ENCODE measurements at places on chromosomes 1 and 21. TPM values are rescaled to one million over a fixed set of nuclear protein-coding genes. Genes with fewer than 3 reads are reported as not detected.

PRKCZ gene
- total RNA-seq: 17.9 TPM

FMOD gene
- 80.3 TPM for total RNA-seq

UBE4B gene
- total RNA-seq: 51.1 TPM

CAPN2 gene
- 208 TPM for total RNA-seq

SAMSN1 gene
- 6.4 TPM for total RNA-seq

PTPRU gene
- total RNA-seq: 37.3 TPM

ITGB2 gene
- 35.1 TPM for total RNA-seq

MAEL gene
- not detected for total RNA-seq

DNA sequence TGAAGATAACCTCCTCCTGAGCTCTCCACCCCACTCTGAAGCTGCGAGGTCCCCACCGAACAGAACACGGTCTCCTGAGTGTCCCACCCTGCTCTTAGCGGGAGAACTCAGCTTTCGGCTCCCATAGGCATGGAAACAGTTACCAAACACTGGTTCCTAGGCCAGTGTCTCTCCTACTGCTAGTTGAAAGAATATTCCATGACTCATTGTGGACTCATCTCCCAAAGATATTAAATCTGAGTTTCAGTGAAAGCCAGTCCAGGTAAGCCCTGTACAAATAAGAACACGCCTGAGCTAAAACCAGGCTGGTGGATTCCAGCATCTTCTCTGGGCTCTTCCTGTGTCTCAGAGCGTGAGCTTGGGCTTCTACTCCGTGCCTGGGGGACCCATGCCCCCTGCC, 107.5 kb upstream of the CLDN14 start:
- DNase-seq: no peak
- peaks cover 9% of the 10 kb centered on the region for H3K4me1 ChIP-seq
- H3K27ac ChIP-seq: no peak overlapping the region
- no peaks in the 10 kb centered on the region for H3K36me3 ChIP-seq

DNA sequence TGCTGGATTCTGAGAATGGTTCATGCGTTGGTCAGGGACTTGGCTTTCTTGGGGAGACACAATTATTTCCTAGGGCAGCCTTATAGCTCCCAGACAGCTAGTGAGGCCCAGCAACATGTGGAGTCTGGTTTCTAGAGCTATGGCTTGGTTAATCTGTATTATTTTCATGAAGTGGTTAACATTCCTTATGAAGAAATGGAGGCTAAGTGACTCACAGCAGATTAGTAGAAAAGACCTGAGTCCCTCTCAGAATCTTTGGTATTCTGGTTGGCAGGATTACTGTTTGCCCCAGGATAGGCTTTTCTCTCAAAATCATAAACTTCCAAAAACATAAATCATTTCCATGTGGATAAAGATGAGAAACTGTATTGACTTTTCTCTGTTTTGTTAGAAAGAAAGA, 42.3 kb downstream of the DUSP10 start:
- peaks cover 4% of the 10 kb centered on the region for H3K4me1 ChIP-seq
- H3K27me3 ChIP-seq: no peaks in the 10 kb centered on the region
- H3K4me3 ChIP-seq: no peak overlapping the region
- no peaks in the 10 kb centered on the region for H3K36me3 ChIP-seq
- no peak overlapping the region for H3K27ac ChIP-seq

DNA sequence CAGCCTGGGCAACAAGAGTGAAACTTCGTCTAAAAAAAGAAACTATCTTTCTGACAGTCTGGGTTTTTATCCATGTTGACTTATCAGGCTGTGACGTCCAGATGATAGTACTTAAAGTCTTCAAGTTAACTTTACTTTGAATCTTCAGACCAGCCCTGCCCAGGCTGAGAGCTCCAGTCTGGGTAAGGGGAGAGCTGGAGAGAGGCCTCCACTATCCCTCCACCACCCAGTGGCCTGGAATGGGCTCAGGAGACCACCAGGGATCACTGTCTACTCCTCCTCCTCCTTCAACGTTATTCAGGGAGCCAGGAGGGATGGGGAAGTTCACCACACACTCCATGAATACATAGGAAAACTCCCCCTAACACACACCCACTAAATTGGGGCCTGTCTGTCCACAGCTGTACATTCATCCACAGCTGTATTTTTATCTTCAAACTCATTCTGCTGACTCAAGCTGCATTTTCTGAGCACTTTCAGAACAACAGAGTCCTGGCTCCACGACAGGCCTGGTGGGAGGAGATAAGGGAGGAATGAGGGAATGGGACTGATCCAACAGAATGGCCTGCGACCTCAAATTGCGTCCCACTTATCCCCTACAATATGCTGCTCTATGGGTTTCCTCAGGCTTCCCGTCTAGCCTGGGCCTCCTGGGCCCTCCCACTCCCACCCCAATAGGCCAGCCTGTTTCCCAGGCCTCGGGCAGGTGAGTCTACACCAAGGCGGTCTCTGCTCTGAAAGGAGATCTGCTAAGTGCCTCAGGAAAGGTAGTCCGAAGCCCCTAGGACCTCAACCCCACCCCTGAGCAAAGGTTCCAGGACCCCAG, 1.8 kb downstream of the SLC45A3 start:
- H3K4me1 ChIP-seq: peaks cover 24% of the 10 kb centered on the region
- no peak overlapping the region for H3K27ac ChIP-seq
- no peaks in the 10 kb centered on the region for H3K27me3 ChIP-seq

DNA sequence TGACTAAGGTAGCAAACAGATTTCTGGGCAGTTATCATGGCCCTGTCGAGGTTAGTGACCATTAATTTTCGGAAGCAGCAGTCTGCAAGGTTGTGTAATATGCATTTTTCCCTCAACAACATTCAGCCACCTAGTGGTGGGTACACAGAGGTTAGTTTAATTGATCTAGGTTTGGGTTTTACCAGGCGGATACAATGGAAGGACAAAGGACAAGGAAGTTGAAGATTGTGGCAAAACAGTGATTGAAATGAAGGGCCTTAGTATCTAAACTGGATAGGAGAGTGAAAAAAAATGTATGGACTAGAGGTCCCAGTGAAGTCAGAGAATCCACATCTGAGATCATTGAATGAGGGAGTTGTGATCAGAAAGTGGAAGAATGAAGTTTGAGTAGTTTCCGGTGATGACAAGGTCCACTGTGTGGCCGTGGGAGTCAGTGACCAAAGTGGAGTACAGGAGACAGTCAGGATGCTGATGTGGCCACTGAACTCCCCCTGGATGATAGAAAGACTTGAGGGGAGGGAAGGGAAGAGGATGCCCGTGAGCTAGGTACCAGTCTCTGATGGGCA, 2.8 kb downstream of the ARMH1 start:
- H3K4me1 ChIP-seq: peaks cover 18% of the 10 kb centered on the region
- no peak overlapping the region for H3K27ac ChIP-seq
- H3K27me3 ChIP-seq: no peaks in the 10 kb centered on the region
- H3K36me3 ChIP-seq: no peaks in the 10 kb centered on the region
- DNase-seq: no peak

DNA sequence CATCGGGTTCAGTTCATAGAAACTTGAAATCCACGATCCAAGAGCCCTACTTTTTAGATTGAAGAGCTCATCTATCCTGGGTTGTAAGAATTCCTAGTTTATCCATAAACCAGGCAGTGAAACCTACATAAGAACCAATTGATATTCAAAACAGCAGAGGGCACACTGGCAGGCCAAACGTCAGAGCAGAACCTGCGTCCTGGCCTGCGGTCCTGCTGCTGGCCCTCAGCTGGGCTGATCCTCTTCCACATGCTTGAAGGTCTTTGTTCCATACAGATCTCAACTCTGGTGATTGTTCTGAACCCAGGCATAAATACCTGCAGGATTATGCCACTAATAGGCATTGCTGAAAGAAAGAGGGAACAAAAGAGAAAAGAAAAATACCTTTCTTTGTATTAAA, 47.0 kb downstream of the MT1HL1 start:
- H3K27me3 ChIP-seq: no peaks in the 10 kb centered on the region
- DNase-seq: no peak
- H3K4me3 ChIP-seq: no peak overlapping the region
- no peaks in the 10 kb centered on the region for H3K4me1 ChIP-seq

DNA sequence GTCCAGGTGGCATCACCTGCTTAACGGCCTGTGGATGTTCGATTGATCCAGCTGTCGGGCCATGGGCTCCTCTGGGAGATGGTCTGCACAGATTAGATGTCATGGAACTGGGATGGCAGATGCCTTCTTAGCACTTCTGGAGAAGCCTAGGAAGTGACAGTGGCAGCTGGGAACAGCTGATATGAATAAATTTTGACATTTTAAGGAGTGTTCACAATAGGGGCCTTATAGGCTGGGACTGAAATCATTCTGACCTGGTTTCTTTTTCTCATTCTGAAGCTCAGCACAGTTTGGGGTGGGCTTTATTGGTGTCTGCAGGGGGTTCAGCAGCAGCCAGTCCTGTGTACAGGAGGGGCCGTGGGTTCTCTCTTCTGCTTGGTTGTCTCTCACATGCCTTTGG, 175.3 kb downstream of the CACNA1E start:
- no peak for DNase-seq
- H3K4me1 ChIP-seq: no peaks in the 10 kb centered on the region
- H3K36me3 ChIP-seq: no peaks in the 10 kb centered on the region
- no peak overlapping the region for H3K4me3 ChIP-seq

- H3K27ac ChIP-seq: no peak overlapping the region
- no peaks in the 10 kb centered on the region for H3K27me3 ChIP-seq
- DNase-seq: no peak
- H3K36me3 ChIP-seq: no peaks in the 10 kb centered on the region
- H3K4me3 ChIP-seq: no peak overlapping the region
- H3K4me1 ChIP-seq: peaks cover 29% of the 10 kb centered on the region
Measured at GRCh38 chr1:184512724-184513123, 125.9 kb downstream of the C1orf21 start.

- H3K4me3 ChIP-seq: no peak overlapping the region
- H3K27ac ChIP-seq: no peak overlapping the region
- H3K27me3 ChIP-seq: no peaks in the 10 kb centered on the region
- H3K4me1 ChIP-seq: peaks cover 30% of the 10 kb centered on the region
Measured at GRCh38 chr1:220789532-220790147, 2.9 kb downstream of the MTARC1 start.

DNA sequence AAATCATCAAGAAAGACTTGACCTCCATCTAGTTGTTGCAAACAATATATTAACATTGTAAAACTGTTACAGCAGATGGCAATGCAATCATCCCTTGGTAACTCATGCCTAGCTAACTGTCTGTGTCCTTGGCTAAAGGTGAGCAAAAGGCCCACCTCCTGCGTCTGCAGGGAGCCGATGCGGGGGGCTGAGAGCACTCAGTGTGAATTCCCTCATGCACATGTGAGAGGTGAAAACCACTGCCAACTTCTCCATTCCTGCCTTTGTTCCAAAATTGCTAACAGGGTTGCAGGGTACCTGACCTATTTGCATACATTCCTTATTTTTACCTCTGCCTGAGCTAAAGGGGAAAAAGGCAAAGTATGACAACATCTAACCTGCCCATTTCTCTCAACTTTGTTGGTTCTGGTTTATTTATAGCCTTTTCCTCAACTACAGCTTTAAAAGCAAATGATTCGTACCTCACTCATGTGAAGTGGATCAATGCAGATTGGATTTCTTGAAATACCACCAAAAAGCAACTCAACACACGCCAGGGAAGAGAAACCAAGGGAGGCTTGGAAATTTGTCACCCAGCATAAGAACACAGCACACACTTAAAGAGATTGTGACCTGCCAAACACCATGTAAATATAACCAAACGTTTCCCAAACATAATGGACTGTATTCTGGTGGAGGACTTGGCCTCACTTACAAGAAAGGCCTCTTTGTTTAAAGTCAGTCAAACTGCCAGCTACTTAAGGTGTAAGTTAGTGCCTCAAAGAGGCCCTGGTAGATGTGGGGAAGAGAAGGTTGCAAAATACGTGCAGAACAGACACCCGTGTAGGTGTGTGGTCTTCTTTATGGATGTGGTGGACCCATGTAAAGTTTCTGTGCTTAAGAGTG, 651.0 kb downstream of the SMYD3 start:
- no peak overlapping the region for H3K4me3 ChIP-seq
- no peaks in the 10 kb centered on the region for H3K36me3 ChIP-seq
- no peaks in the 10 kb centered on the region for H3K4me1 ChIP-seq
- DNase-seq: no peak
- H3K27ac ChIP-seq: no peak overlapping the region

DNA sequence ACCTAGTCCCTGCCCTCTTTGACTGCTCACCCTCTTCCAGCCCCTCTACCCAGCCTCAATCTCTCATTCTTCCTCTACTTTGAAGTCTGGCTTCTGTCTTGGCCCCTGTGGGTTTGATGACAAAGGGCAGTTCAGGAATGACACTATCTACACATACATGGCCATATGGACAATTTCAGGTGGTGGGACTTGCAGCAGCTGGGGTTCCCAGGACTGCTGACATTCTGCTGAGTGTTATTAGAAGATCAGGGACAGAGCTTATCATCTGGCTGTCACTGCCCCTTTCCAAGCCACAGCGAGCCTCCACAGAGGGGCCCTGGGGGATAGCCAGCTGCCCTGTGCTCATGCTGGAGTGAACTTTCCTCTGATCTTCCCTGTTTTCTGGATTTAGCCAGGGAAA, 97.4 kb upstream of the IPO9 start:
- H3K4me3 ChIP-seq: no peak overlapping the region
- peaks cover 25% of the 10 kb centered on the region for H3K4me1 ChIP-seq

DNA sequence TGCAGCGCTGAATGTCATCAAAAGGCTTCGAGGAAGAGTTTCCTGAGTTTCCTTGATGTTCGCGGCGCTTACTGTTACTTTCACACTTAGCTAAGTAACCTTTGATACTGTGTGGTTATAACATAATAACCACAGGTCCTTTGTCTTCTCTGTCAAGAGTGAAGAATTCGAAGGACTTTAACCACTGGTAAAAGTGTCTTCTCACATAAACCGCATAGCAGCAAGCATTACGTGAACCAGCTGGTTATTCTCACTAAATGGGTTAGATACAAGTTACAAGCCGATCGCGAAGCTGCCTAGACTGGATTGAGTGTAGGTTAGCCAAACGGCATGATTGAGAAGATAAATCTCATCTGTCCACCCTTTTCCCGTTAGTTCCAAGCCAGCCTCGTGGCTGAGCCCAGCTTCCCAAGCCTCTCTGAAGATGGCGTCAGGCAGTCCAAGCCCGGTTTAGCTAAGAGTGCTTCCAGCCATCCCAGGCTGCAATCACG, 18.3 kb upstream of the IFNGR2 start:
- H3K27ac ChIP-seq: no peak overlapping the region
- peaks cover 43% of the 10 kb centered on the region for H3K4me1 ChIP-seq
- no peaks in the 10 kb centered on the region for H3K27me3 ChIP-seq
- DNase-seq: no peak

- DNase-seq: no peak
- no peak overlapping the region for H3K4me3 ChIP-seq
Measured at GRCh38 chr1:91817211-91817905, 68.6 kb downstream of the TGFBR3 start.

GRCh38 chr1:107123741-107124140, 17.1 kb upstream of the NTNG1 start:
- H3K4me3 ChIP-seq: no peak overlapping the region
- DNase-seq: no peak
- H3K36me3 ChIP-seq: no peaks in the 10 kb centered on the region
- no peak overlapping the region for H3K27ac ChIP-seq

- H3K4me1 ChIP-seq: no peaks in the 10 kb centered on the region
- no peak for DNase-seq
- H3K36me3 ChIP-seq: no peaks in the 10 kb centered on the region
- no peak overlapping the region for H3K27ac ChIP-seq
- H3K27me3 ChIP-seq: no peaks in the 10 kb centered on the region
Measured at GRCh38 chr21:44520326-44521300, 19.4 kb downstream of the KRTAP10-1 start.

Data from vagina (tissue), 2 donors.